Right lung (tissue), 10 donors: ENCODE measurements at places on chromosomes 6 and 20. TPM values are rescaled to one million over a fixed set of nuclear protein-coding genes. Genes with fewer than 3 reads are reported as not detected.

Gene PCIF1
- 44.2 TPM for polyA plus RNA-seq

Gene MUC21
- polyA plus RNA-seq = not detected

Gene B3GALT4
- polyA plus RNA-seq = 3.3 TPM

Gene KIF25
- polyA plus RNA-seq = 13.2 TPM

DNA sequence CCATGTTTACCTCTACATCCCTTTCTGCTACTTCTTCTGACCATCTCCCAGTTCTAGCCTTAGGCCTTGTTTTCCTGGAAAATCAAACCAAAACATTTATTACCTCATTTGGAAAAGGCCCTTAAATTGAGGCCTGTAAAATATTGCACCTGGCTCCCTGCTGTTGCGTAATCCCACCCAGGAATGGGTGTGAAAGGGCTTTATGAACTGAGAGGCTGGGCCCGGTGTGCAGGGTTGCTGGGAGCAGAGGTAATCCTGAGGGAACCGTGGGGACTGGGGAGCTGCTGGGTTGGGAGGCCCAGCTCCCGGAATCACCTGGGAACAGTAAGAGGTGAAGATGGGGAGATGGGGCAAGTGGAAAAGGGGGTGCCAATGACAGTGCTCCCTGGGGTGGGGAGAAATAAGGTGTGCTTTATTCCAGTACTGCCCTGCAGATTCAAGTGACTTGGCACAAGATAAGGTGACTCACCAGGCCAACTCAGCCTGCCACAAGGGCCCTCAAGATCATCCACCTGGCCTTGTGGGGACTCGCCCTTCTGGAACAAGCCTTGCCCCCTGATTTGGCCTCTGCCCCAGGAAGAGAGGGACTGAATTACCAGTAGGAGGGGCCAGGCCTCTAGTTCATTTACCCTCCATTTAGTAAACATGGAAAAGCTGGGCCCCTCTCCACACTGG is 44.2 kb downstream of the KCNK5 start:
- DNase-seq = no peak

DNA sequence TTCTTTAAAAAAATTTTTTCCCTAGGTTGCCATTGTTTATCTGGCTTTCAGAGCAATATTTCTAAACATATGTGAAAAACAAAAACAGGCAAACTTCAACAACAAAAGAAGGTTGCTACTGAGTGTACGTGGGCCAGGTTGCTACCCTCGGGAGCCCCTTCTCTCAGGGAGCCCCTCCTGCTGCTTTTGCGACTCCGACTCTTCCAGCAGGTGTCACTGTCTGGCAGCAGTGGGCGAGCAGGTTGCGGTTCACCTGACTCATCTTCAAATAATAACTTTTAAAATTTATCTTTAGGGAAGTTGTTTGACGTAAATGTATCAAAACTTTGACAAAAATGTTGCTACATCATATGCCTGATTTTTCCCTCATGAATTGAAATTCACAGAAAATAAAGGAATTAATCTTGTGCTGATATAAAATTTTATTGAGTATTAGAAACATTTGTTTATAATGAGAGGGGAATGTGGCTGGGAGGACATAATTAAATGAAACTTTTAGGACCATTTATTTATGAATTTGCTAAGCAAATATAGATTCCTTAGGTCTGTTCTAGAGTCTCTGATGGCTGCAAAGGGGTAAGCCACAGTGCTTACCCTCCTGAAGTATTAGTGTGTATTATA is 138.8 kb downstream of the HIVEP1 start:
- no peak for DNase-seq

GRCh38 chr6:43669050-43669921 is 18.3 kb downstream of the MRPS18A start:
- DNase-seq = no peak

DNA sequence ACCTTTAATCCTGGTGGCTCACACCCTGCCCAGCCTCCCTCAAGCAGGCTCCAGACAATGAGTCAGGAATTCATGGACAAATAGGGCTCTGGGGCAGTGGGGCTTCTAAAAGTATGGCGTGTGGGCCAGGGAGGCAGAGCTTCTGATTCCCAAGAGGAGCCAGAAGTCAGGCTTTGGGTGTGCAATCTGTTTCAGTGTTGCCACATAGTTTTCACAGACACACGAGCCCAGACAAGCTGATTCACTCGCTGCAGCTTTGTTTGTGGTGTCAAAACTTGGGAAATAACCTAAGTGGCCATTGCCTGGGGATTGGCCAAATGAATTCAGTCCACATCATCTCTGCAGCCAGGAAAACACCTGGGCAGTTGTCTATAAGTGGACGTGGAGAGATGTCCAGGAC is 9.2 kb downstream of the PEDS1 start:
- no peak for DNase-seq

DNA sequence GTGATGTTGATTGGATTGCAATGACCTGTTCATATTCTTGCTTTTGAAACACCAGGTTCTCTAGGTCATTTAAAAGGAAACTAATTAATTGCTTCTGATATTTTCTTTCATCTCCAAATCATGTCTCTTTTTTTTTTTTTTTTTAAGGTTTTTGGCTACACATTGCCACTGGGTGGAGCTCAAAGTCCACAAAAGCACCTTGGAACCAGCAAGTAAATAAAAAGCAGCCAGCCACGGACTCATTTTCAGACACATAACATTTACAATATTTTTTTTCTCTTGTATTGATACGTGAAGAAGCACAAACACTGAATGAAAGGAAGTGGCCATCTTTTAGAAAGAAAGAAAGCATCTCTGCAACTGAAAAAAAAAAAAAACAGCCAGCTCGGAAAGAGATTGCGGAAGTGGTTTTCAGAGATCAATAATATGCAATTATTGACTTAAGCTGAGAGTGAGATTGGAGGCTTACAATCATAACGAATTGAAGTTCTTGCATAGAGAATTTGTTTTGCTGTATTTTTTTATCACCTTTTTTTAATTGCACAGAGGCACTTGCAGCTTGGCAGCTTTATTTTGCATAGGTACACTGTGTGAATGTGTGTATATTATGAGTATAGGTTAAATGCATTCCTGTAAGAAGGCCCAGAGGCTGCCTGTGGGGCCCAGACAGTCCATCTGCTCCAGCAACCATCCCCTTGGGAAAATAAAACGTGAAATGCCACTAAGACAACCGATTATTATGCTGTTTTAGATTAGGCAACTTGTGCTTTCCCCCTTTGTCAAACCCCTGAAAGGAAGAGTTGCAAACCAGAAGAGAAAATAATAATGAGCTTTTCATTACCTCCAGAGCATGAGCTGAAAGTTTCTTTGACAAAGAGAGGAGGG is 28.2 kb downstream of the CGA start:
- peak; percentile 50 for DNase-seq

DNA sequence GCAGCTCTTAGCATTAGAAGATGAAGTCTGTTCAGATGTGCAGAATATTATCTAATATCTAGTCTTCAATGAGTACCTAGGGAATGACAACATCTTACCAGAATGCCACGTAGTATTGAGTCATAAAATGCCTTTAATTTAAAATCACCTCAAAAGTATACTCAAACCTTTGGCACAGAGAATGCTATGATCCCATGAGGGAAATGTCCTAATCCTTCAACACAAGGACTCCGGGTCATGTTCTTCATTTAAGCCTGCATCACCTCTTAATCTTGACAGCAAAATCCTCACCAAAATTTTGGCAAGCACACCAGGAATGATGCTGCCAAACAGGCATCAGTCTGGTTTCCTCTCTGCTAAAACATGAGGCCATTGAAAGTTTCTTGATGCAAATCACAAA is 23.6 kb upstream of the MARCKS start:
- DNase-seq = no peak

DNA sequence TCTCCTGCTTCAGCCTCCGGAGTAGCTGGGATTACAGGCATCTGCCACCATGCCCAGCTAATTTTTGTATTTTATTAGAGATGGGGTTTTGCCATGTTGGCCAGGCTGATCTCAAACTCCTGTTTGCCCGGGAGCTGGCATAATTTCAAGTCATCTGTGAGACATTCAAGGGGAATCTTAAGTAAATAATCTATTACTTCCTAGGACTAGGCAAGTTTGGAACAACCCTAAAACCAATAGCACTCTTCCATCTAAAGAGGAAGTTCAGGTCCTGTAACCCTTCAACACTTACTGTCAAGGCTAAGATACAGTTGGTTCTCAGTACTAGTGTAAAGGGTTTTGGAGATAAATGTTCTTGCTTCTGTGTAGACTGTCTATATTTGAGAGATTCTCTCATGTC is 267.8 kb upstream of the IRAK1BP1 start:
- no peak for DNase-seq

DNA sequence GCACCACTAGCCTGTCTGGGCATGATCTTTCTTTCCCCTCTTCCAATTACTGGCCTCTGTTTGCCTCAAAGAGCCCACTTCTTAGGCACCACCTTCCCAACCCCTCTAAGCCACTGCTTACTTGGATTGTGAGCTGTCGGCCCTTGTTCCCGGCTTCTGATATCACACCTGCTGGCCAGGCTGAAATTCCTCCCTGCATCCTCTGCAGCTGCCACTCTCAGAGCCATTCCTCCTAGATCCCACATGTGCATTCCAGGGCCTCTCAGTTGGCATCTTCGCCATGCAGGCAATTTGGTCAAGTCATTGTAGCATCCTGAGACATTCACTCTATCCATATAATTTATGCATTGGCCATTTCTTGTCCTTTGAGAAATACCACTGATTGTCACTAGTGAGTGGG is 135.9 kb downstream of the OLIG3 start:
- no peak for DNase-seq

DNA sequence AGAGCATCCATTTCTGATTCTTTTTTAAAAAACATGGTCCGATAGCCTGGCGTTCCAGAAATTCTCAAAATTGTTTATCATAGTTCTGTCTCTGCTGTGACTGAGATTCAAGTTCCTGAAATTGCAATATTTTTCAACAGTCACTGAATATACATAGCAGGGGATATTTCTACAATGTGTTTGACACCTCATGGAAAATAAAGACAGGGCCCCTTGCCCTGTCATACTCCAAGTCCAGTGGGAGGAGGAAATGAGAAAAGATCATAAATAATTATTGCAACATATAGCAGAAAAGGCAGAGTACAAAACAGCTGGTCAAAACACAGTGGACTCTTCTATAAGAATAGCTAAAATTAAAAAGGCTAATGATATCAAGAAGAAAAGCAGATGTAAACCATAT is 234.8 kb upstream of the SPTLC3 start:
- DNase-seq = peak; percentile 14

- no peak for DNase-seq
Measured at GRCh38 chr6:113385020-113385431, 472.1 kb upstream of the MARCKS start.

DNA sequence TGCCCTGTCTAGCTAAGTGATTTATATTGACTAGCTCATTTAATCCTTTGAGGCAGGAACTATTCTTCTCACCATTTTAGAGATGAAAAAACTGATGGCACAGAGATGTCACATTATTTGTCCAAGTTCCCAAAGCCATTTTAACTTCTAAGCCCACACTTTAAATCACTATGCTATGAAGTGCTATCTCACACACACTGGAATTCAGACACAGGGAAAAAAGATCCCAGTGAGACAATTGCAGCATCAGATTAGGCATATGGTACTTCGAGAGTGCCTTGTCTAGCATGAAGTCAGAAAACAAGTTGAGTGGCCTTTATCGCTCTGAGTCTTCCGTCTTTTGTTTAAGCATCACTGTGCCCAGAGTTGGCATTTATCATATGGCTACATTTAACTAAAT is 54.1 kb upstream of the PDE7B start:
- no peak for DNase-seq

DNA sequence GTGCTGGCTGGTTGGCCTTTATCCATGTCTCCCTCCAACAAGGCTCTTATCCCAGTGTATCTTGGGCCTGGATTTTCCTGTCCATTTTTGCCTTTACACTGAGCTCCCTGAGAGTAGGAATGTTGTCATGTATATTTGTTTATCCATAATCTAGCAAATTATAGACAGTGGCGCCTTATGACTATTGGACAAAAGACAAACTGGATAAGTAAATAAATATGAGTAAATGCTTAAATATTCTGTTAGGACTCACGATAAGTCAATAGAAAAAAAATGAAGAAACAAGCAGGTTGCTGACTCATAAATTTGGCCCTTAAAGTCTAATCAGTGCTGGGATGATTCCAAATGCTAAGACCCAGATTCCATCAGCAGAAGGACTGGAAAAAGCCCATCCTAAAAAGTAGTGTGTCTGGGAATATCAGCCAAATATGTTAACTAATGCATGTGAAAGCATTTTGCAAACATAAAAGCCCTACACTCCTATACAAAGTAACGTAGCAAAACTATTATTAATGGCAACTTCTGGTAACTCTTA is 55.0 kb upstream of the PCSK2 start:
- no peak for DNase-seq

GRCh38 chr6:31663961-31664789 is 622 bp downstream of the GPANK1 start:
- no peak for DNase-seq

GRCh38 chr6:16419636-16420336 is 181.4 kb downstream of the GMPR start:
- no peak for DNase-seq

- DNase-seq = no peak
Measured at GRCh38 chr20:16699293-16699692, 30.5 kb upstream of the SNRPB2 start.

- no peak for DNase-seq
Measured at GRCh38 chr6:11021003-11021402, 23.1 kb downstream of the ELOVL2 start.

DNA sequence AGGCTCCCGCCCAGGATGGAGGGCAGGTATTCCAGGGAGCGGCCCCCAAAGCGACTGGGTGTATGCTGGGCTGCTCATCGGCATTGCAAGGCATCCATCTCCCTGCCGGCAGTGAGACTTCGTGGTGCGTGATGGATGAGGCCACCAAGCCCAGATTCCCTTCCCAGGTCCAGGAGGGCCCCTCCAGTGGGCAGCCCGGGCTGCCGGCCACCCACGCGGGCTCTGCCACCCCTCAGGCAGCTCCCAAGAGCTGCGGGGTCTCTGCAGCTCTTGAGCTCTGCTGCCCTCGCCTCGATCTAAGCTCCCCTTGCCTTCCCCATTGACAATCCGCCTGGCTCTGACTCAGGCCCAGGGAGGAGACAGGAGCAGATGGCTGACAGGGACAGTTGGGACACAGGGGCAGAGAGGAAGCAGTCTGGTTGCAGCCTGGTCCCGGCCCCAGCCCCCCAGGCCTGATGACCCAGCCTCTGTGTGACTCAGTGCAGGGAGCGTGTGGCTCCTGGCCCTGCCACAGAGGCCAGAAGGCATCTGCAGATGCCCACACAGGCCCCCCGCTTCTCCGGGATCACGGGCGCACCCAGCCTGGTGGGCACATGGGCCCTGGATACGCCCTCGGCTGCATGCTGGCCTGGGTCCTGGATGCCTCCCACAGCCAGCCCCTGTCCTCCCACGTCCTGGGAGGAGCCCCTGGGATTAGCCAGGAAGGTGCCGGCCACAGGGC is 33.0 kb downstream of the SLCO4A1 start:
- no peak for DNase-seq

GRCh38 chr20:19945732-19946670 is 71.2 kb upstream of the NAA20 start:
- DNase-seq = no peak

- DNase-seq = no peak
Measured at GRCh38 chr20:62824476-62825332, 7.9 kb downstream of the COL9A3 start.
